ENCODE measurements at places on chromosomes 4 and X.

- DNase-seq = no peak
These were observed 264.1 kb upstream of the GATB start for GRCh38 chr4:152024881-152025280.

DNA sequence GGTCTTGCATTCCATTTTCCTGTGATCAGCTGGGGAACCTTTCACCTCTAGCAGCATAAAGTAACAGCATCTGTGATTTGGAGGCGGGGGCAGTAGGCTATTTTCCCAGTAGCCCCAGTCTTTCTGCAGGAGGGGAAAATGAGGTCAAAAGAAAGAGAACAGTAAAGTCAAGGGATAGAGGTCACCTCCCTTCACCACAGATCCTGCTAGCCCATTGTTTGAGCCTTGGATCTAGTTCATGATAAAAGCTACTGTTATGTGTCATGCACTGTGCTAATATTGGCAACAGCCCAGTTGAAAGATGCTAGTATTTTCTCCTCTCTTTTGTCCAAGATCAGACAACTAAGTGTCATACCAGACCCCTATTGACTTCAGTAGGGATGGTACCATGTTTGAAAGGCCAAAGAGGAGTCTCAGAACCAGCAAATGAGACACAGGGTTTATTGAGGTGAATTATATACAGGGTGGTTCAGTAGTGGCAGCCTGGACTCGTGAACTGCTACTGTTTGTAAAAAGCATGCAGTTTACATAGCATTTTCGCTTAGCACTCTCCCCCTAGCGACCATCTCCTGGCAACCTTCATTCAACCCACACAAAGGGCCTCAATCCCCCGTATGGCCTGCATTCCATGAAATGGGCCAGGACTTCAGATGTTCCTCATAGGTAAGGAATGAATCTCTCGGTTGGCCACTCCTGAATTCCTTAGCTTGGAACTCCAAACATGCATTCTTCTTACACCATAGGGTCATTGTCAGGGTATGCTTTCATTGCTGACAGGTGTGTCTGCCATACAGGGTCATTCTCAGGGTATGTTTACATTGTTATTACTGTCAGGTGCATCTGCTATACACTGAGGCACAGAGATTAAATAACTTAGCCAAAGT lies 170.0 kb upstream of the FRMPD4 start:
- no peak for DNase-seq

DNA sequence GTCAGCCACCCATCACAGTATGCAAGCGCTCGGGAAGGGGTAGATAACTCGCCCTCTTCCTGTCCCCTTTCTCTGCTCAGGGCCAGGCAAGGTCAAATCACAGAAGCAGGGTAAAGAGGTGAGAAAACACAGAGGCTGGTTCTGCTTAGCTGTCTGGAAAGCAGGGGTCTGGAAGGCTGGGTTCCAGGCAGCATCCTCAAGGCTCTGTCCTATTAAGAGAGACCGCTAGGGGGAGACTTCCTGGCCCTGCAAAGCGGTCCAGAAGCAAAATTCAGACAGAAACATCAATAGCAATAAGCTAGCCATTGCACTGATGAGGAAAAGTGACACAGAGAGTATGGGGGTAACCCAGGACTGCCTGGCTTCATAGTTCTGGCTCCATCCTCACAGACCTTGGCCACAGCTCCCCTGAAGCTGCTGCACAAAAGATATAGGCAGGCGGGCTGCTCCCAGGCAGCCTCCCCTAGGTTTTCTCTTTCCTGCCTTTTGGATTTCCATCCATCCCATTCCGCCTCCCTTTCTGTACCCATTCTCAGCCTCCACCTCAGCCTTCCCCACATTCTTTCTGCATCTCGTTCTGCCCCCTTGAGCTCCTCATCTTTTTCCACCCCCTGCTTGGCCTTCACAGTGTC lies 308.5 kb downstream of the EVC2 start:
- no peak for DNase-seq

DNA sequence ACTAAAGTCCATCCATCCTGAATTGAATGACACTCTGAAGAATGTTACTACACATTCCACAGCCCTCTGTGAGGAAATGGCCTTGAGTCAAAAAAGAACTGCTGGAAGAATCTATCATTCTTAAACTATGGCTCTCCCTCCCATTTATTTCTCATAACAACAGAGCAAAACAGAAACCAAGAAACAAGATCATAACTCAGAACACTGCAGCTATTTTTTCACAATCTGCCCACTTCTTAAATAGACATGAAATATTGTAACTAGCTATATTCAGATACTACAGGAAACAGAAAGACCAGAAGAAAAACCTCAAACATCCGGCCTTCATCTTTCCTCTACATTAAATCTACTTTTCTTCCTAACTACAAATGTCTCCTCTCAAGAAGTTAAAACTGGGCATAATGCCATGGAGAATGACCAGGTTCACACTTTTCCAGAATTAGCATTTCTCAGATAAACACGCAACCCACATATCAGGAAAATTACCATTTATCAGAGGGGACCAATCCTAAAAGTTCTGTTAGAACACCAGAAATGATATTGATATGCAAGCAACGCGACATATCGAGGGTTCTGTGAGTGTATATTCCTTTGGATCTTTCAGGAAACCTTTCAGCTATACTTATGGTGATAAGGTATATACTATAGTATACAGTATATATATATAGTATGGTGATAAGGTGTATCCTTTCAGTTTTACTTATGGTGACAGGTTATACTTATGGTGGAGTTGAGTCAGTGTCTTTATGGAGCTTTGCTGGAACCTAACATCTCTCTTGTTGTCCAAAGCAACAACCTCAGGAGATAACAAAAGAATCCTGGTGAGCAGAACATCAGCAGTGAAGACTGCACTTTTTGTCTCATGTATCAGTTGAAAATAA lies 60.4 kb upstream of the IRF2 start:
- DNase-seq = no peak

GRCh38 chr4:17630228-17630627 lies 15.8 kb downstream of the MED28 start:
- DNase-seq = no peak

Measured in NCI-H2107 (cell line).